ENCODE measurements at places on chromosomes 16 and 17.

GRCh38 chr17:66304304-66305174 lies 2.1 kb downstream of the PRKCA start:
- no peak for DNase-seq

DNA sequence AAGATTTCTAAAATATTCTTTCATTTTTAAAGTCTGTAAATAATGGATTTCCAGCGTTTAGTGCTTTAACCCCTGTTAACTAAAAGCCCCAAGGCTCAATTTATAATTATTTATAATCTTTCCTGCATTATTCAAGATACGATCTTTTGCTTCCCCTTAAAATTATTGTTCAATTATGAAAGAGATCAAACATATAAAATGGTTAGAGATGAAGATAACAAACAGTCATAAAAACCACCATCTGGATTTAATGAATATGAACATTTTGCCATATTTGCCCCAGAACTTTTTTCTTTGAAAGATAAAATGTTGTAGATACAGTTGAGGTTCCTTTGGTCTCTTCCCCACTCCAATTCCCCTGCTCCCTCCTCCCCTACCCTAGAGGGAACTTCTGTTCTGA lies 17.6 kb downstream of the WWP2 start:
- DNase-seq: no peak

- no peak for DNase-seq
These were observed 44.7 kb upstream of the PRSS54 start for GRCh38 chr16:58339452-58339981.

DNA sequence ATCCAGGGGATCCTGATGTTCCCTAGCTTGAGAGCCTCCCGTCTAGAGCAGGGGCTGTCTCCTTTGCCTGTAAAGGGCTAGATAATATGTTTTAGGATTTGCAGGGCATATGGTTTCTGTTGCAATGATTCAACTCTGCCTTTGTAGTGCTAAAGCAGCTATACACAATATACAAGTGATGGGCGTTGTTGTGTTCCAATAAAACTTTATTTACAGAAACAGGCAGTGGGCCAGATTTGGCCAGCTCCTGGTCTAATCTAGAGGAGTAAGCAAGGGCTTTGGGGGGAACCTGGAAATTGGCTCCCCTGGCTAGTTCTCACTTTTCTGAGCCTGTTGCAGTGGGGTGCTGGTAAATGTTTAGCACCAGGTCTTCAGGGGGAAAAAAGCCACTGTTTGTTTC lies 13.8 kb downstream of the WWOX start:
- no peak for DNase-seq

- DNase-seq: no peak
These were observed 562 bp downstream of the PPL start for GRCh38 chr16:4936181-4936990.

DNA sequence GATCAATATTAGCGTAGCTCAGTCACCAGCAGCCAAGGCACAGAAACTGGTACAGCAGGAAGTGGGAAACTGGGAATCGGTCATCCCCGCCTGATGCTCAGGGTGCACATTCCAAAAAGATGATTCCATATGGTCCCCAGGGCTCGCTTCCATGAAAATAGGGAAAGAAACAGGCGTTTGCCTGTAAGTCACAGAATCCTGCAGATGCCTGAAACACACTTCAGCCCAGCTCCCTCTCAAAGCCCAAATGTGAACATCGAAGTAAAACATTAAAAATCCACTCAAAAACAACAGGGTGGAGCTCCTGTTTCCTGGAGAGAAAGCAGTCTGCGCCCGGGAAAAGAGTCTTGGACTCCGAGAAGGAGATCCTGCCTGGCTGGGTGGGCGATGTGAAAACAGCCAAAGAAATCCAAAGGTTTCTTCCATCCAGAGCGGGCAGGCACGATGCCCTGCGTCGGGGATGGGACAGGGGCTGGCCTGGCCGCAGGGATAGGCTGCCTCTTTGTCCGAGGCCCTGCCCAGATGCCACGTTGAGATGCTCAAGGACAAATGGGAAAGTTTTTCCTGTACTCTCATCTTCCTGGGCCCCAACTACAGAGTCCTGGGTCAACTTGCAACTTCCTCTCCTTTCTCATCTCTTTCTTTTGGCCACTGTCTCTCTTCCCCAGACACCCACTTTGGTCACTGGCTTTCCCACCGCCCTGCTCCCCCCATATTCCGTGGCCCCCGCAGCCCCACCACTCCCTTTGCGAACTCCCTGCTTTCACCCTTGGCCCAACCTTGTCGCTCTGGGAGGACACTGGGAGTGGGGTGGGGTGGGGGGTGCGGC lies 743 bp downstream of the WIPI1 start:
- peak; percentile 74 for DNase-seq

- DNase-seq: no peak
These were observed 16.5 kb downstream of the NMT1 start for GRCh38 chr17:45077643-45078042.

GRCh38 chr16:1107731-1108130 lies 11.7 kb upstream of the C1QTNF8 start:
- DNase-seq: no peak

- DNase-seq: no peak
These were observed 5.4 kb downstream of the LRRC75A start for GRCh38 chr17:16486373-16487250.

GRCh38 chr16:75022567-75022966 lies 23.7 kb downstream of the ZNRF1 start:
- DNase-seq: no peak

- DNase-seq: no peak
These were observed 2.1 kb downstream of the MGAT5B start for GRCh38 chr17:76870377-76870714.

DNA sequence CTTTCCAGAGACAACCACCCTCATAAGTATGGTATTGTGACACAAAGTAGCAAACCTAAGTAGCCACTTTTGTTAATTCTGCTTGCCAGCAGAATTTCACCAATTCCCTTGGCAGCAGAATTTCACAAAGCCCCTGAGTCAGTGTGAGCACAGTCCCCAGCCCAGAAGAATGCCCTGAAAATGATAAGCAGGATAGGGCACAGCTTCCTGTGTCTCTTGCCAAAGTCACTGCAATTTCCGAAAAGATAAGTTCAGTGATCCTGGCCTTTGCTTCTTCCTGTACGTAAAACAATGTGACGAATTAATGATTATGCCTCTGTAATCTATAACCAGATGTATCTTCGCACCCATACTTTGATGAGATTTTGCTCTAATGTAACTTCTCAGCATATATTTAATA lies 16.0 kb upstream of the WIPF2 start:
- DNase-seq: no peak

DNA sequence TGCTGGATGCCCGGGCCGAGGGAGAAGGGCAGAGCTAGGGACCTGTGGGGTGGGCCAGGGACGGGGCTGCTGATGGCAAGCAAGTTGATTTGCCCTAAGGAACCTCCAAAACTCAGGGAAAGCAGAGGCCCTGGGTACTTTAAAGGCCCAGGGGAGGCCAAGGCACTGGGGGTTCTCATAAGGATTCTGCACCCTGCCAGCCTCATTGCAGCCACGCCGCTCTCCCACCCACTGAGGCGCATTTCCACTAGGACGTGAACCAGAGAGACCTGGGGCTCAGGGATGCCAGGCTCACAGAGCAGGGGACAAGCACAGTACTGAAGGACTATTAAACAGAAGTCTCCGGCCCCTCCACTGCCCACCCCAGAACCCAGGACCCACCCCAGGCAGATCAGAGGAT lies 39.4 kb upstream of the RBFOX3 start:
- DNase-seq: no peak

Measured in fibroblast of skin of left quadriceps (primary cell).